ENCODE measurements at places on chromosomes 4 and X.

GRCh38 chr4:130186931-130187330, 1091.0 kb downstream of the C4orf33 start:
- DNase-seq, result no peak

DNA sequence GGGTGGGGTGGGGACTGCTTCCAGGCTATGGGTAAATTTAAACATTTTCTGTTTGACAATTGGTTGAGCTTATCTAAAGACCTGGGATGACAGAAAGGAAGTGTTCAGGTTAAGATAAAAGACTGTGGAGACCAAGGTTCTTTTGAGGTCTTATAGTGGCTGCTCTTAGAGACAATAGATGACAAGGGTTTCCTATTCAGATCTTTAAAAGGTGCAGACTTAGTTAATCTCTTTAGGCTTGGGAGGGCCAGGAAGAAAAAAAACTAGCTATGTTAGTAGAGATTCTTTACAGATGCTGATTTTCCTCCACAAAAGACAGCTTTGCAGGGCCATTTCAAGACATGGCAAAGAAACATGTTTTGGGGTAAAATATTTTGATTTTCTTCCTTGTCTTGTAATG, 972.5 kb downstream of the CCSER1 start:
- no peak for DNase-seq

DNA sequence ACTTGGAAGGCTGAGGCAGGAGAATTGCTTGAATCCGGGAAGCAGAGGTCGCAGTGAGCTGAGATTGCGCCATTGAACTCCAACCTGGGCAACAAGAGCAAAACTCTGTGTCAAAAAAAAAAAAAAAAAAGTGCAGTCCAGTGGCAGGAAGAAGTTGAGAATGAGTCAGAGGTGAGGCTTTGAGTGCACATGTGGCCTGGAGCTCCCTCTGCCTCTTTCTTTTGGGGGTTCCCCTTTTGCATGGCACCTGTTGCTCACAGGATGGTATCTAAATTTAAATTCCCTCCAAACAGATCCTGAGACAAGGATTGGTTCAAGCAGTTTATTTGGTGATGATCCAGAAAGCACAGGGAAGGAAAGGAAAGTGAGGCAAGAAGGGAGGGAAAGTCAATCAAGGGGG, 151.4 kb upstream of the STX18 start:
- no peak for DNase-seq

DNA sequence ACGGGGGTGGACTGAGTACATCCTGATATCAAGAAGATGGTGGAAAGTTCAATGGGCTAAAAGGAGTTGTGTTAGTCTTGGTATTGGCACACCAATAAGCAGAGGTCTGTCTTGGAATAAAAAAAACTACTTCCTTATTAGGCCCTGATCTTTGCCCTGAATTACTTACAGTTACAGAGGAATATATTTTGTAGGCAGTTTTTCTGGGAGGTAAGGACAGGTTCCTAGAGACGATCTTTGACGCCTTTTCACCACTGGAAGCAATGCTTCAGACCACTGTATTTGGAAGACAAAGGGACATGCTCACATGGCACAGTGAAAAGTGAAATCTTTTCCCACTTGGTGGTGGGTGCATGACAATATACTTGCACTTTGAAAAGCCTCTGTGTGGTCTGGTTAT, 618 bp upstream of the XK start:
- no peak for DNase-seq

DNA sequence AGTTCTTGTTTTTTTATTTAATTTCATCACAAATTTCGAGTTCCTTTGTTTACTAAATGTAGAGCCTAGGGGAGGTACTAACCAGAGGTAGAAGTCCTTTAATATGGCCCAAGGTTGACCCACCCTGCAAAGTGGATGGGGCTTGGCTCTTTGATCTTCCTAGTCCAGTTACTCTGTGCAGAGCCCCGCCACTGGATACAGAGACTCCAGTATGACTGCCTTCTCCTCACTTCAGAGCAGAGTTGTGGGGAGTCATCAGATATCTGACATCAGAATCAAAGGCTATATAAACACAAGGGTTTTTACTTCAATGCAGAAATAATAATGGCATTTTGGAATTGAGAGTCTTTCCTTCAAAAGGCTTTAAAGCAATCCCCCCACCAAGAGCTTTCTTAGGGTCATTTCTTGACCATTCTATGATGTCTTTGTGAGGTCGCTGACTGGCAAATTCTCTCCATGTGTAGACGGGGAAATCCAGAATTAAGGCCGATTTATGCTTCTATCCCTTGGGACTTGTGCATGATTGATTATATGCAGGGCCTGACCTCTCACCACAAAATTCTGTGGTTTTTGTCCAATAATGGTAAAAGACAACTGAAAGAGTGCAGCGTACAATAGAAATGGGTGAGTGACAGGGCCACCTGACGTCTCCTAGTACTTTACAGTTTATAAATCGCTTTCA, 88.3 kb upstream of the CITED1 start:
- no peak for DNase-seq

- no peak for DNase-seq
These were observed 165.5 kb upstream of the SLIT2 start for GRCh38 chr4:20086067-20086798.

DNA sequence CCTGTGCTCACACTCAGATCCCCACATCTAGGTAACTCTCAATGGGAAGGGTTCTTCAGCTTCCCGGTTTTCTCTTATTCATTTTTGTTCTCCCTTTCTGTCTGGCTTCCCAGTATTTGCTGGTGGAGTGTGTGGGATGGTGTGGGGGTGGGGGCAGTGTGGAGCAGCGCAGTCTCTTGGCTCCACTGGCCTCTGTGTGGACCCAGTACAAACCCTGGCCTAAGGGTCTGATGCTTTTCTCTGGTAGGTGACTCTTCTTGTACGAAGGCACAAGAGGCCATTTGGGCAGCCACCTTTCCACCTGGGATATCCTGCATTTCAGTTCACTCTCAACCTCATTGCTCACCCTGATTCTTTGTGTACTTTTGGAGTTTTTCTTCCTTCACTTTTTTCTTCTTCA, 71.3 kb downstream of the NBDY start:
- DNase-seq, result no peak

DNA sequence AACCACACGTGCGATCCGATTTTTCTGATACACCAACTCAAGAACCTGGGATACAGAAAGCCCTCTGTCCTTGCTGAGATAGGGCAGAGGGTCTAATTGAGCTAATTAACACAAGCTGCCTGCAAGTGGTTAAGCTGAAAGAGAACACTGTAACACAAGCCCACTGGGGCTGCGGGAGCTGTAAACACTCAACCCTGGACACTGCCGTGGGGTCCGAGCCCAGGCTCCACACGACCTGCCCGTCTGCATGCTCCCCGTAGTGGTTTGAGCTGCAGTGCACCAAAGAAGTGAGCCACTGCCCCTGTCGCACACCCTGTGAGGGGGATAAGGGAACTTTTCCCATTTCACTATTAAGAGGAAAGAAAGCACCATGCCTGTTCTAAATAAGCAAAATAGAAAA, 54.6 kb downstream of the SPANXN3 start:
- no peak for DNase-seq

DNA sequence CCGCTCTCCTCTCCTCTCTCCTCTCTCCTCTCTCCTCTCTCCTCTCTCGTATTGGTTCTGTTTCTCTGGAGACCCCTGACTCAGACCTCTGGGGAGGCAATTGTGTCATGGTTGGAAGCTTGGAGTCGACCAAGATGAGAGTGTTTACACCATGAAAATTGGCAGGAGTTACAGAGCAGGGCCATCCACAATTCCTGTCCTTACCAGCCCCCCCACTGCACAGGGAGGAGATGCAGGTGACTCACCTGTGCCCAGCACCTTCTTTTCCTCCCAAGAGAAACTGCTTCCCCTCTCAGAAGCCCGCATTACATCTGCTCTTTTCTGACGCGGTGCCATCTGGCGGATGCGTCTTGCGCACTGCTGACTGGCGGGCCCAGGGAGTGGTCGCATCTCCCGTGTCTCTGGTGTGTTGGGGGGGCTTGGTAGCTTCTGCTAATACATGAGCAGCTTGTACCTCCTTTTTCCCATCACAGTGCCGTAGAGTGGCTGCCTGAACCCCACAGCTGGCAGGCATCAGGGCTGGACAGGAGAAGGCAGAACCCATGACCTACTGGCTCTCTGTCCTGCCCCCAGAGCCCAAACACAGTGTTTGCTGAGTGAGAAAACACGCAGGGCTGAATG, 31.4 kb upstream of the GPR78 start:
- DNase-seq, result no peak

DNA sequence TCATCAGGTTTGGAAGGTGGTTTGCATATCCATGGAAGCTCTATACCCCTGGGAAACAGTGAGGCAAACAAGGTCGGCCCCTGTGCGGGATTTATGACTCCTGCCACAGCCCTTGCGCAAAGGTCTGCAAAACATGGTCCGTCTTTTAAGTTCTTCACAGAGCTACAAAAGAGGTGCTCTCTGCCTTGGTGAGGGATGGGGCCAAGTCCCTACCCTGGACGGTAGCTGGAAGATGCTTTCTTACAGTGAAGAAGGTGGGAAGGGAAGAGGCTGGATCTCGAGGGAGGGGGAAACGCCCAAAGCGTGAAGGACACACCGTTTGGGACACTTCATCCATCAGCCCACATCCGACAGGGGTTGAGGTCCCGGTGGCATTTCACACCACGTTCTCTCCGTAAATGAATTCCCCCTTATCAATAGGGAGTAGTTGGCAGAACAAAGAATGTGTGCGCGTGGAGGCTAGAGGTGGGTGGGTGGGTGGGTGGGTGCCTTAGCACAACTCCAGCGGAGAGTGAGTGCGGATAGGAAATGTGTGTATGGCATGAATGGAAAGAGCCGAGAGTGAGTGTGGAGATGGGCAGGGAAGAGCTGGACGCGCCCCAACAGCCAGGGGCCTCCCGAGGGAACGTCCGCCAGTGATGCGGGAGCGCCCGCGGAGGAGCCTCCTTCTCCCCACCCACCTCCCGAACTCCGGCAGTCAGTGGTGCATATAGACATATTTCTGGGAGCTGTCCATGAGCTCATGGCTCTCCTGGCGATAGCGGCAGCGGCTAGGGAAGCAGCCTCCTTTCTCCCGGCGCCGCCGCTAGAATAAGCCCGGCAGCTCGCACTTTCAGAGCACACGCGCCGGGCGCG, 68.3 kb downstream of the LARP7 start:
- peak; percentile 73 for DNase-seq

DNA sequence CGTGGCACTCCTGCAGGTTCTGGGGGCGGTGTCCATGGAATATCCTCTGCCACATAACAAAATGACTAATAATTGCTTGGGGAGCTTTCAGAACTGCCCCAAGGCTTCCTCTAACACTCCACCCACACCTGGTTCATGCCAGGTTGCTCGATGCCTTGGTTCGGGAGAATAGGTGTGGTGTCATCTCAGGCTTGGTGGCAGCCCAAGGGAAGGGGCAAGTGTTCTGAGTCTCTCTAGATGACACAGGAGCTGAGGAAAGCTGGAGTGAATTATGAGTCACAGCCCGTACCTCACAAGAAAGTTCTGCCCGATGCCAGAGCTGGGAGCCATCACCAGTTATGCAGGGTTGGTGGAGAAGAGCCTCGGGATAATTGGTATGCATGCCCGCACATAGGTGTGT, 14.7 kb downstream of the FTSJ1 start:
- no peak for DNase-seq
